ENCODE measurements at places on chromosomes 13 and 19.

DNA sequence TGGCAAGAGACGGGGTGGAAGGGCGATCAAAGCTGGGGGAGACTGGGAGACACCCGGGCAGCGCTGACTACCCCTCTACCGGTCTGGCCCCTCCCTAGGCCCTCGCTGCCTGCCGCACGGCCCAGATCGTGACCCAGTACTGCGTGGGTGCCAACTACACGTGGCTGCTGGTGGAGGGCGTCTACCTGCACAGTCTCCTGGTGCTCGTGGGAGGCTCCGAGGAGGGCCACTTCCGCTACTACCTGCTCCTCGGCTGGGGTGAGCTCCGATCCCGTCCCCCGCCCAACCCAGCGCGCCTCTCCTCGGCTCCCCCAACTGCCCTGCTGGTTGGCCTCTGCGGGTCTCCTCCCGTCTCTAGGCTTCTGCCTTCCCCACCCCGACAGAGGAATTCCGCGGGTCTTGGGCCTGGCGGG is 8.8 kb downstream of the GIPR start:
- peak; percentile 58 for DNase-seq

DNA sequence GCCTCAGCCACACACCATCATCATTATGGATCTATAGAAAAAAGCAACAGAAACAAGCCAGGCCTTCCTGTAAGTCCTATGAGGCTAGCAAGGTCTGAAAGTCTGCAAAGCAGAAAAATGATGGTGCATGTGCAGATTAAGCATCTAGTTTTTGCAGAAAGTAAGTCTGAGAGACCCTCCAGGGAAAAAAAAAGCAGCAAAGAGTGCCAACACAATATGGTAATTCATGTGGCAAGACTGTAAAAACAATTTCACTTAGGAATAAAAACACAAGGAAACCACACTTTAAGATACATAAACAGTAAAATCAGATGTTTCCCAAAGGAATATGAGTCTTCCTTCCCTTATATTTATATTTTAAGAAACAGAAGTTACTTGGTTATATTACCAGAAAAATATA is 112.3 kb upstream of the FBXL3 start:
- no peak for DNase-seq

- no peak for DNase-seq
These were observed 5.4 kb downstream of the AKAP8 start for GRCh38 chr19:15374105-15374651.

GRCh38 chr19:35118268-35119020 is 2.8 kb downstream of the FXYD3 start:
- no peak for DNase-seq

DNA sequence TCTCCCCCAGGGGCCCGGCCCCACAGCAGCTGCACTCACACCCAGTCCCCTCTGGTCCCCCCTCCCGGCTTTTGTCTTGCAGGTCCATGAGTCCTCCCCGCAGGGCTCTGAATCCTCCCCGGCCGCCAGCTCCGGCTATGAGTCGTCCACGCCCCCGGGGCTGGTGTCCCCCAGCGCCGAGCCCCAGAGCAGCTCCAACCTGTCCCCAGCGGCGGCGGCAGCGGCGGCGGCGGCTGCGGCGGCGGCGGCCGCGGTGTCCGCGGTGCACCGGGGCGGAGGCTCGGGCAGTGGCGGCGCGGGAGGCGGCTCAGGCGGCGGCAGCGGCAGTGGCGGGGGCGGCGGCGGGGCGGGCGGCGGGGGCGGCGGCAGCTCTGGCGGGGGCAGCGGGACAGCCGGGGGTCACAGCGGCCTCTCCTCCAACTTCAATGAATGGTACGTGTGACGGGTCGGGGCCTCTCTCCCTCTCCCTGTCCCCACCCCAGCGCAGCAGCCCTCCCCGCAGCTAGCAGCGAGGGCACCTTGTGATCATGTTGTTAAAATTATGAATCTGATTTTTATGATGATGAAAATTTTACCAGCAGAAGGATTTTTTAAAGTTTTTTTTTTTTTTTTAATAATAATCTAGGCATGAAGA is 3.8 kb downstream of the ZIC2 start:
- DNase-seq: no peak

DNA sequence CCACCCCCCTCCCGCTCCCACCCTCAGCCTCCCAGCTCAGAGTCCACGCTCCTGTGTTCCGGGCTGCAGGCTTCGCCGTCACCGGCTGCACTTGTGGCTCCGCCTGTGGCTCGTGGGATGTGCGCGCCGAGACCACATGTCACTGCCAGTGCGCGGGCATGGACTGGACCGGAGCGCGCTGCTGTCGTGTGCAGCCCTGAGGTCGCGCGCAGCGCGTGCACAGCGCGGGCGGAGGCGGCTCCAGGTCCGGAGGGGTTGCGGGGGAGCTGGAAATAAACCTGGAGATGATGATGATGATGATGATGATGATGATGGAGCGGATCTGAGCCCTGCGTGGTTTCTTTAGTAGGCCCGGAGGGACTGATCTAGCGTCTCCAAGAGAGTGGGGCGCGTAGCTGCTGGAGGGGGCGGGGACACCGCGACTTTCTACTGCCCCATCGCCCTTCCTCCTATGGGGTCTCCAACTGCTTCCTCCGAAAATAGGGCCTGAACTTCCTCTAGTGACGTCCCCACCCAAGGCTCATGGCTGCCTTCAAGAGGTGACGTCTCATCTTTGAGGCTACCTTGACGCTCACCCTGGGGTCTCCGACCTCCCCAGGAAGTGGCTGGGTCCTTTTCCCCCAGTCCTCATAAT is 1.4 kb downstream of the RETN start:
- no peak for DNase-seq

DNA sequence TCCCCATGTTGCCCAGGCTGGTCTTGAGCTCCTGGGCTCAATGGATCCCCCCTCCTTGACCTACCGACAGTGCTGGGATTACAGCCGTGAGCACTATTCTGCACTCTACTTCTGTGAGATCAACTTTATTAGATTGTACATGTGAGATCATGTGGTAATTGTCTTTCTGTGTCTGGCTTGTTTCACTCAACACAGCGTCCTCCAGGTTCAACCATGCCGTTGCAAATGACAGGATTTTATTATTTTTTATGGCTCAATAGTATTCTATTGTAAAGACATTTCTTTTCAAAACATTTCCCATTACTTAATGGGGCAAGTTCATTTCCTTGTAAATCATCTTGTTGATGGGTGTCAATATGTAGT is 1.5 kb upstream of the OBI1 start:
- DNase-seq: no peak

- DNase-seq: no peak
These were observed 471.6 kb downstream of the PCDH20 start for GRCh38 chr13:60944016-60944415.

DNA sequence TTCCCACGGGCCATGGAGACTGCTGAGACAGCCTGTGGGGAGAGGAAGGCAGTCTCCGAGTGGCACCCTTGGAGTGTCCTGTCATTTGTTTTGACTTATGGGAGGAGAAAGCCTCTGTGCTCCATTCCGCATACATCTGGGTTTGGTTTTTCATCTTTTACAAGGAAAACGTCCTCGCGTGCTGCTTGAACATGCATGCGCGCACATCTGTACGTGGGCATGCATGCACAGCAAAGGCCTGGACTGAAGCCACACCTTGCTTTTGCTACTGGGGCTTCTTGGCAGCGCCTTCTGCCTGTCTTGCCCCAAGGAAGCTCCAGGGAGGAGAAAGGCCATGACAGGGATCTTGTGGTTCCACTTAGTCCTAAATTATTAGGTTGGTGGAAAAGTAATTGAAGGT is 44.0 kb downstream of the SUGP2 start:
- DNase-seq: no peak

GRCh38 chr13:59700281-59700680 is 463.4 kb downstream of the DIAPH3 start:
- DNase-seq: no peak

DNA sequence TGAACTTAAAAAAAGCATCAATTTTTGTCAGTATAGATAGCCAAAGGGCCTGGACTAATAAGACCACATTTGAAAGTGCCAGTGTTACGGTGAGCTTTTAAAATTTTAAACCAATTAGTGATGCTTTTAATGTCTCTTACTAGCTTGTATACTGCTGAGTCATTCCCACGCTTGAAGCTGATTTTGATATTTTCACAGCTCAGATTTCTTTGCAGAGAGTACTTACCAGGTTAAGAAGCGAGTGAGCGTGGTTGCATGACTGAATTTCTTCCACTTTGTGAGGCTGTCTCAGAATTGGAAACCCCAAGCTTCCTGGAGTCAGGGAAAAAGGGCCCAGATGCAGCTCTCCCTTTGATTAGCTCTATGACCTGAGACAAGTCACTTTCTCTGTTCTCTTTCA is 74.5 kb upstream of the NBEA start:
- no peak for DNase-seq

DNA sequence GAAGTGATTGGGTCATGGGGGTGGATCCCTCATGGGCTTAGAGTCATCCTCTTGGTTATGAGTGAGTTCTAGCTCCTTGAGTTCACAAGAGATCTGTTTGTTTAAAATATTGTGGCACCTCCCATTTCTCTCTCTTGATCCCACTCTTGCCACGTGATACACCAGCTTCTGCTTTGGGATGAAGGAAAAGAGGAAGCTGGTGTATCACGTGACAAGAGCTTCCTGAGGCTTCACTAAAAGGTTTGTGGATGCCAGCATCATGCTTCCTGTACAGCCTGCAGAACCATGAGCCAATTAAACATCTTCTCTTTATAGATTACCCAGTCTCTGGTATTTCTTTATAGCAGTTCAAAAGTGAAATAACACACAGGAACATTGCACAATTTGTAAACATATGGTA is 352.5 kb upstream of the ATXN8OS start:
- DNase-seq: no peak

- DNase-seq: no peak
These were observed 73.2 kb downstream of the CDADC1 start for GRCh38 chr13:49320975-49321374.

DNA sequence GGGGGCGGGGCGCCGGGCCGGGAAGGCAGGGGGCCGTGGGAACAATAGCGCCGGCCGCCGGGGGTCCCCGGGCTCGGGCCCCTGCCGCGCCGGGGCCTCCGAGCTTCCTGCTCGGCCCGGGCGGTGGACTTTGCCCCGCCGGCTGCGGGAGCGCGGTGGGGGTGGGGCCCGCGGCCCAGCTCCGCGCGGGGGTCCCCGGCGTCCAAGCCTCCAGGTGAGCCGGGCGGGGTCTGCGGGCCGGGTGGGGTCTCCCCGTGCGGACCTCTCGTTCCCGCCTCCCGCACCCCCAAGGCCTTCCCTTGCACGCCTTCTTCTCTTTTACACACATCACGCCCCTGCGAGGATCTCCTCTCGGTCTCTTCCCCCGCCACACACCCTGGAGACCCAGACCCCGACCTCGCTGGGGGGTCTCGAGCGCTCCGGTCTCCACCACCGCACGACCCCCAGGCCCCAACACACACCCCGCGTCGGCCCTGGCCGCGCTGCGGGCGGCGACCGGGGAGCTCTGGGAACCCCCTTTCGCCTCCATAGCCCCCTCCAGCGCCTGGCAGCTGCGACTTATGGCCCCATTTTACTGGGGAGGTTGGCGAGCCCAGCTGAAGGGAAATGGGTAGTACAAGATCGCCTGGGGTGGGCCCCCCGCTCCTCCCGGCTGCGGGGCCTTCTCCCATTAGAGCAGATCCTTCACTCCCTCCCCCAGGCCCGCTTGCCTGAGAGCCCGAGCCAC is 711 bp downstream of the CAMSAP3 start:
- no peak for DNase-seq

- DNase-seq: no peak
These were observed 35.9 kb downstream of the RAB20 start for GRCh38 chr13:110525328-110526319.

DNA sequence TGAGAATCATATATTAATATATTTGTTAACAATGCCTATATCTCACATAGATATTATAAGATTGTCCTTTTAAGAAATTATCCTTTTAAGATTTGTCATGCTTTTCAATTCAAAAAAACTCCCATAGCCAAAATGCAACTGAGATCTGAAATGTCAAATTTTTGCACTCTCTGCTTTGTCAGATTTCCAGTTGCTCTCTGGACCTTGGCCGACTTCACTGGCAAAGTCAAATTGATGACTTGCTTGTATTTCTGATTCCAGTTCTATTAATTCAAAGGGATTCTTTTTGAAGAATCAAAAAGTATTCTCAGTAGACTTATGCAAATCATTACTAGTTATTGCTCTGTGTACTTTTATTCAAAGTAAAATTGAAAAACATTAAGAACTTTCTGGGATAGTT is 101.2 kb upstream of the SCEL start:
- DNase-seq: no peak
